ENCODE measurements at places on chromosomes 12 and 14.

DNA sequence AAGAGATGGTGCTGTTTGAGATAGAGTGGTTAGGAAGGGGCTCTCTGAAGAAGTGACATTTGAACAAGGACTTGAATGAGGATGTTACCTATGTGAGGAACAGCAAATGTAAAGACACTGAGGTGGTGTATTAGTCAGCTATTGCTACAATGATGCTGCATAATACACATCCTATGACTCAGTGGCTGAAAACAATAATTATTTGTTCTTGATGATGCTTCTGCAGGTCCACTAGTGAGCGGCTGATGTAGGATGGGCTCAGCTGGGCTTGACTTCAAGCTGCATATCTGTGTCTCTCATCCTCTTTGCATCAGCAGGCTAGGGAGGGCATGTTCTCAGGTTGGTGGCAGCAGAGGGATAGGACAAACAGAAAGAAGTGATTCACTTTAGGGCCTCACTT lies 21.4 kb upstream of the CLMN start:
- DNase-seq: no peak

- no peak for DNase-seq
Measured at GRCh38 chr14:99383472-99384449, 96.9 kb downstream of the SETD3 start.

DNA sequence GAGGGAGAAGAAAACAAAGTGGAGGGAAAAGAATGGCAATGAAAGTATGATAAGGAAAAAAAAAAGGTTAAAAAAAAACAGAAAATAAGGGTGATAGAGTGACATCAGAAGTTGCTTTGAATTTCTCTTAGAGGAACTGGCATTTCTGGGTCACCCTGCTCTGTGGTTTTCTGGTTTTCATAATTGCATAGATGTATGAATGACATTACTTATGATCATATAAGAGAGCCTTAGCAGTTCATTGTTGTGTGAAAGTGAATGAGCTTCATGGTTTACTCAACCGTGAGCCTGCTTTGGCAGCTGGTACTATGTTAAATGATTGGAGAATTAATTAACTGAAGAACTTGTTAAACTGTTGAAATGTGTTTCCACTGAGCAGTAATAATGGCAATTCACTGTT lies 336.4 kb upstream of the FBXO33 start:
- DNase-seq: peak; percentile 52

- DNase-seq: no peak
Measured at GRCh38 chr12:109222062-109222461, 87.0 kb downstream of the FOXN4 start.

- peak; percentile 54 for DNase-seq
Measured at GRCh38 chr12:115597157-115597712, 680.3 kb downstream of the MED13L start.

GRCh38 chr14:50040401-50040775 lies 76.0 kb downstream of the VCPKMT start:
- DNase-seq: peak; percentile 83

GRCh38 chr12:48969160-48969771 lies 2.3 kb downstream of the WNT10B start:
- DNase-seq: no peak

DNA sequence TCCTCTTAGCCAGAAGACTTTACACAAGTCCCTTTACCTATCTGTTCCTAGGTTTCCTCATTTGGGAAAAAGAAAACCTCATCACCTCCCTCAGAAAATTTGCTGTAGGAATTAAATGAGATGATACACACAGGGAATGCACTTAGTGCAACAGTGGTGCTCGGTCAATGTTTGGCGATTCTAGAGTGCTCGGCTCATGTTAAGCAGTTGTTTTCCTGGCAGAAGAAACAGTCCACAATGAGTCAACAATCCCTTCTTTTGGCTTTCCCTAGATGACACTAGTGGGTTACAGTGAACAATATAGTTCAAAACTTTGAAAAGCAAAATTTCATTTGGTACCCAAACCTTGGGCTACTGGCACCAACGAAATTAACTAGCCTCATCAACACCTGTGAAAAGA lies 3.9 kb upstream of the TMEM233 start:
- DNase-seq: no peak

DNA sequence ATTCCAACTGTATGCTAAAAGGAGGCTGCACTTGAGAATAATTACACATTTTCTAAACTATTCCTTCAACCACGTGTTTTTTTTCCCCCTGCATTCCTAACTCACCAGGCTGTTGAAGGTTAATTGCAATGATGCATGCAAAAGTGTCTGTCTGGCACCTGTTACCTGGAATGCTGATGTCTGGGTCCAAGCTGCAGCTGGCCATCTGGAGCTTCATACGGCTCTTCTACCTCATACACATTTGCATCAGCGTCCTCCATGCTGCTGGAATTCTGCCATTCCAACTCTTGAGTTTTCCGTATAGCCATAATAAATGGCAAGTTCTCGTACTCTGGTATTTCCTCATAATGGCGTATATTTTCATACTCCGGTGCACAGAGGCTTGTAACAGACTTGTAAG lies 8.6 kb downstream of the FGD6 start:
- no peak for DNase-seq

GRCh38 chr12:10068644-10069043 lies 30.1 kb downstream of the CLEC1A start:
- DNase-seq: no peak

DNA sequence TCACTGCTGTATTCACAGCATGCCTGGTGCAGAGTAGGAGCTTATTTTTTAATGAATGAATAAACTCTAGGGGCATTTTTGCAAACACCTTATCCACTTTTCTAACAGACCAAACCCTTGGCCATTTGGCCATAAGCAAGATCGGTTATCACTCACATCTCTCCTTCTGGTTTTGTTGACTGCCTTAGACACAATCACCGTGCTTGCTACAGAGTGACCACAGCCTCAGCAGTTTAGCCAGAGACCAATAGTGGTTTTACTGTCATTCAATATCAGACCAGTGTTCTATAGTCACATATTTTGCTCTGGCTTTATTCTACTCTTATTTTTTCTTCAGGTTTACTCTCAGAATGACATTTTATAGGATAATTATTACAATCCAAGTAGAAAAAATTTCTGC lies 2.2 kb downstream of the KLRB1 start:
- DNase-seq: no peak

GRCh38 chr14:51870606-51871005 lies 10.2 kb downstream of the GNG2 start:
- DNase-seq: no peak

DNA sequence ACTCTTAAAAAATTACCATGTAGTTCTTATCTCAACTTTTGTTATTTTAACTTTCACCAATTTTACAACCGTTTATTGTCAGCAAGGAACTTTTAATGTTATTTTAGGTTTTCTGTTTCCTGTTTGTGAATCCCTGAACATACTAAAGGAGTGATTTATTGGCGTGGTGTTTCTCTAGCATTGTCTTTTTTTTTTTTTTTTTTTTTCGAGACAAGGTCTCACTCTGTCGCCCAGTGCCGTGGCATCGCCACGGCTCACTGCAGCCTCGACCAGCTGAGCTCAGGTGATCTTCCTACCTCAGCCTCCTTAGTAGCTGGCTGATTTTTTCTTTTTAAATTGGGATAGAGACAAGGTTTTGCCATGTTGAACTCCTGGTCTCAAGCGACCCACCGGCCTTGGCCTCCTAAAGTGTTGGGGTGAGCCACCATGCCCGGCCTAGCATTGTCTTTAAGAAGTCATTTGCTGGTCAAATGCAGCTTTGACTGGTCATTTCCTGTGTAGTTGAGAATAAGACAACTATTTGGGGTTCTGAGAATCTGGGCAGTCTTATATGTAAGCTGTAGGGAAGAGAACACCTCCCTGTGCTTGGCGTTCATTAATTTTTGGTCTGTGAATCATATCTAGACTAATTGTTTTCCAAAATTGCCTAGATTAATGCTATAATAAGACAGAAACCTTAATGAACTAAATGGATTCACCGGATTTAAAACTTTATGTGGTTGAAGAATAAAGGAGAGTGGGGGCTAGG lies 2.1 kb downstream of the WASHC4 start:
- peak; percentile 51 for DNase-seq

- DNase-seq: no peak
Measured at GRCh38 chr12:8566525-8566924, 25.8 kb upstream of the CLEC4E start.

DNA sequence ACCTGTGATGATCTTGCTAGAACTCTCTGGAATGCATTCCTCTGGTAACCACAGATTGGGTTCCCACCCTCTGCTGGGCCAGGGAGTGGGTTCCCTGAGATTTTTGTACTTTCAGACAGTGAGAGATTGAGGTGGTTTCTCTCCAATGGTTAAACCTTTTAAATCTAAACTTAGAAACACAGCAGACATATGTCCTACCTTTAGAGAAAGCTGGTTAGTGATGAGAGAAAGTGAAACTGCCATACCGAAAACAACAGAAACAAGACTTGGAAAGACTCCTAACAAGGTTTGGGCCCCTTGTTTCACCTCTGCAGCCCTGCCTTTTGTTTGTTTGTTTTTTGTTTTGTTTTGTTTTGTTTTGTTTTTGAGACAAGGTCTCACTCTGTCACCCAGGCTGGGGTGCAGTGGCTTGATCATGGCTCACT lies 9.7 kb upstream of the SGPP1 start:
- DNase-seq: no peak

- DNase-seq: no peak
Measured at GRCh38 chr14:96069421-96069820, 30.3 kb downstream of the C14orf132 start.

DNA sequence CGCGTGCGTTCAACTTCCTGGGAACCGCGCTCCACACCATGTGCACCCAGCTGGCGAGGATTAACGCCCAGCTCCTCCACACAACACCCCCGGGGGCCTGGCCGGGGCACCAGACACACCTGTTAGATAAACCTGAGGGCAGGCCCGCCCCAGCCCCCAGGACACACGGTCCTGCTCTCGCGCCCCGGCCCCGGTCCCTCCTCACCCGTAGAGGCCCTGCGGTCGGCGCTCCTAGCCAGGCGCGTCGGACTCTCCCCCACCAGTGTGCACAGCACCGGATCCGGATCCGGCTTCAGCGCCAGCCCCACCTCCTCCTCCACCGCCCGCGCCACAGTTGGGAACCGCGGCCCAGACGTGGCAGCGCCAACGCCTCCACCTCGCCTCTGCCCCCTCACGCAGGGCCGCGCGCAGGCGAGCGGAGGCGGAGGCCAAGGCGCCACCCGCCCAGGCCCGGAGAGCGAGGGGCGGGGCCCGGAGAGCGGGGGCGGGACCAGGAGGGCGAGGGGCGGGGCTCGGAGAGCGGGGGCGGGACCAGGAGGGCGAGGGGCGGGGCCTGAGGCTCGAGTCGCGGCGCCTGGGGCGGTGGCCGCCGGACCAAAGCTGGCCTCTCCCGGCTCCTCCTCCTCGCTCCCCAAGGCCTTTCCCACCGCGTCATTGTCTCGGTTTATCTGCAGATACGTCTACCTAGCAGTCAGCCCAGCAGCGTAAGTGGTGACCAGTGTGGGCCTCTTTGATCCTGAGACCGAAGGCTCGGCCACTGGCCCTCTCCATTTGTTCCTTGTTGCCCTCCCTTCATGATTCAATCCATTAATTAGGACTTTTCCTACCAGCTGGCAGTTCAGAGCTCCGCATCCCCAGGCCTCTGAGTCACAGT lies at the start of gene GNPNAT1:
GNPNAT1 (minus strand) TSS at position 385 of the 874 bp plus-strand sequence. CDS start 6,957 bp downstream, outside the sequence.
- peak; percentile 91 for DNase-seq

- DNase-seq: no peak
Measured at GRCh38 chr12:43806737-43807072, 588 bp upstream of the TWF1 start.

DNA sequence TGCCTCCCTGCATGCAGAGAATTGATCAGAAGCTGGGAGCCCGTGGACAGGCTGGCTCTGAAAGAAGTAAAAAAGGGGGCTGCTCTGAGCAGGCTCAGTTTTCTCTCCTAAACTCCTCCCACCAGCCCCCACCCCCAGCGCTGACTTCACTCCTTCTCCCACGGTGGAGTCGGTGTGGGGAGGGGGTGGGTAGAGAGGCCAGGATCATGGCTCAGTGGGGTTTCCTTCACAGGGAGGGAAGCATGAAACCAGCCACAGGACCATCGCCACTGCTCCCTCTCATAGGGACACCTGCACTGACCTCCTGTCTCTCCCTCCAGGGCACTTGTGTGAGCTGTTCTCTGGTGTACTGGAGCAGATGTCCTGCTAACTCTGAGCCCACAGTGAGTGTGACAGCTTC lies 78.9 kb downstream of the STAB2 start:
- no peak for DNase-seq

- DNase-seq: no peak
Measured at GRCh38 chr14:104843006-104843405, 22.1 kb upstream of the CEP170B start.

GRCh38 chr14:63371033-63371432 lies 52.3 kb upstream of the GPHB5 start:
- DNase-seq: no peak

GRCh38 chr14:32494609-32495434 lies 165.7 kb downstream of the AKAP6 start:
- no peak for DNase-seq

DNA sequence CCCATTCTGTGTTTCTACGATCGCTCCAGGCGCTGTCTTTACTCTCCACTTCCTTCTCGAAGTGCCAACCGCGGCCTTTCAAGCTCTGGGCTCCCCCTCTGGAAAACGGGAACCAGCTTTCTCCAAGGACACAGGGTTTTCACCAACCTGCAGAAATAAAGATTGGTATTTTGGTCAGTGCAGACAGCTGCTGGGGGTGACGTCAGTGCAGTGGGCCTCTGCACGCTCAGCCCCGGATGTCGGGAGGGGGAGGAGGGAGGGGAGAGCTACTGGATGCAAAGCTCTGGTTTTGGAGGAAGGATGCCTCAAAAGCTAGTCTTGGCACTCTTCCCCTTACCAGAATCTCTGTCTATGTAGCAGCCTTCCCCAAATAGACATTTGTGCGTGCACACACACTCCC lies 19.9 kb downstream of the HRK start:
- DNase-seq: no peak

DNA sequence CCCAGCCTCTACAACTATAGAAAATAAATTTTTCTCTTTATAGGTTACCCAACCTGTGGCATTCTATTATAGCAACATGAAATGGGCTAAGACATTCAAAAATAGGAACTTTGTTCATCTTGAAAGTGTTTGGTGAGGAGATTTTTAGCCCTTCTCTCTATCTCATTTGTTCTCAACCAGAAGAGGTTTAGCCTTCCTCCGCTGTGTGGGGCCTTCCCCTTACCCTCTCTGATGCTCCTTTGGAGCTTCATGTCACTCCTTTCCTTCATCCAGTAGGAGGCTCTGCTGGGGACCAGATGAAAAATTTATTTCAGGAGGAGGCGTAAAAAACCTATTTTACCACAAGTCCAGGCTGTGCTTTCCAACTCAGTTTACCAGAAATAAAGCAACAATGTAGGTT lies 94.1 kb downstream of the RTN1 start:
- no peak for DNase-seq

GRCh38 chr12:41967668-41968500 lies 176.8 kb downstream of the GXYLT1 start:
- DNase-seq: peak; percentile 97

- peak; percentile 97 for DNase-seq
Measured at GRCh38 chr12:93122569-93123091, 193.5 kb upstream of the EEA1 start.

- DNase-seq: peak; percentile 70
Measured at GRCh38 chr12:48815126-48816110, 2.9 kb upstream of the CACNB3 start.

DNA sequence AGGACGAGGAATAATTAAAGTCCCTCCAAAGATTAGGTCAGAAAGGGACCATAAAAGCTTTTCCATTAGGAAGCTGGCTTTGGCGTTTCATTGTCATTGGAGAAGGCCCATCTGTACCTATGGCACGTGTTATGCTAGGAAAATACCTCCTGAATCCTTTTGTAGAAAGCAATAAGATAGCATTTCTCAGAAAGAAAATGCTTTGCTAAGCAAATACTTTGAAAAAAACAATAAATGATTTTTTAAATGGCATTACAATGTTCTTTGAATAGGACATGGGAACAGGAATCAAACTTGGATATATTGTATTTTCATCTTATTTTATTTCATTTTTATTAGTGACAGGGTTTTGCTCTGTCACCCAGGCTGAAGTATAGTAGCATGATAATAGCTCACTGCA lies 967.7 kb downstream of the NRXN3 start:
- no peak for DNase-seq

Data from renal cortical epithelial cell (primary cell).